ENCODE measurements at places on chromosomes 16 and 17. TPM values are rescaled to one million over a fixed set of nuclear protein-coding genes. Genes with fewer than 3 reads are reported as not detected.

The KRTAP4-4 gene
- total RNA-seq, result not detected

The SLC47A1 gene
- total RNA-seq, result 2.0 TPM

The RNU2-1 gene
- total RNA-seq, result 6,078 TPM

The PKMYT1 gene
- 120 TPM for total RNA-seq

The GAS2L2 gene
- total RNA-seq, result not detected

The NMRAL1 gene
- total RNA-seq, result 78.9 TPM

The LITAFD gene
- total RNA-seq, result not detected

The CLEC18B gene
- total RNA-seq, result 0.37 TPM

The IGF2BP1 gene
- total RNA-seq, result 434 TPM

The KRTAP9-2 gene
- total RNA-seq, result not detected

Data from H9 (cell line).